GM04504 (cell line): ENCODE measurements at places on chromosomes 6 and 20.

GRCh38 chr20:37327748-37328147 lies 18.2 kb upstream of the SRC start:
- DNase-seq, result peak; percentile 92

DNA sequence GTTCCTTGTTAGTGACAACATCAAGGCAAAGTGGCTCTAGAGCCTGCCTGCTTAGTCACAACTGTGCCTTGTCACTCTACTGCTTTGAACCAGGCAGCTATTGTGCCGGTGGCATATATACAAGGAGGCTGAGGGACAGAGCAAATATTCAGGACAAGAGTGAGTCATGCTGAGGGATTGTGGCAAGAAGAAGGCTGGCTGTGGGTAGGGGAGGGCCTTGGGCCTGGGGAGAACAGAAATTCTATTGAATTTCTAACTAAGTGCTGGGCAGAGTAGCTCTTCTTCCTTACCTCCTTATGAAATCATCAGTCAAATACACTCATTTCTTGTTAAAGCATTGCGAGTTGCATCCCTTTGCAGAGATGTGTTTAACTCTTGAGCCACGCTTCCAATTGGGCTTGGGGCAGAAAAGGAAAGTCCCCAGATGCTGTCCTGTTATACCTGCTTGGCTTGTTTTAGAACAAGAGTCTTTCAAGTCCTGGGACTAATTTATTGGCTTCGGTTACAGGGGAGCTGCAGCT lies 59.7 kb downstream of the PFDN4 start:
- no peak for DNase-seq

- no peak for DNase-seq
Measured at GRCh38 chr6:72703093-72703492, 81.2 kb downstream of the KCNQ5 start.

GRCh38 chr6:116015561-116015960 lies 45.1 kb downstream of the FRK start:
- no peak for DNase-seq

DNA sequence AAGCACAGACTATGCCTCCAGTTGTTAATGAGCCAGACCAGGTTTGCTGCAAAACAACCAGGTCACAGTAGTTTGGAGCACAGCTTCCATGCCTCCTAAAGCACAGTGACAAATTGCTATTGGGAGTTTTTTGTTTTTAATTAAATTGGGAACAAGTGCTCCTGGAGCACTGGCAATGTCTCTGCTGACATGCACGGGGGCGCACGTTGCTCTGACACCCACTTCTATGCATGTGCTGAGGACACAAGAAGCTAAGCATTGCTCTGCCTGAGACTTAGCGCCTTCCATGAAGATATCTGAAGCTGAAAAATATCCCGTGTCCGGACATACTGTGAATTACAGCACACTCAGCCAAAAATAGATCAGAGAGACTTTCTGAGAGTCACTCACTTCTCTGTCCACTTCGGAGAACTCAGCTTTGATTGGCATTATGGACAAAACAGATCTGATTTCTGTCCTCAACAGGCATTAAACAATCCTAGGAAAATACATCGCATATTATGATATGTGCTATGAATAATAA lies 18.6 kb upstream of the GGTLC1 start:
- no peak for DNase-seq

DNA sequence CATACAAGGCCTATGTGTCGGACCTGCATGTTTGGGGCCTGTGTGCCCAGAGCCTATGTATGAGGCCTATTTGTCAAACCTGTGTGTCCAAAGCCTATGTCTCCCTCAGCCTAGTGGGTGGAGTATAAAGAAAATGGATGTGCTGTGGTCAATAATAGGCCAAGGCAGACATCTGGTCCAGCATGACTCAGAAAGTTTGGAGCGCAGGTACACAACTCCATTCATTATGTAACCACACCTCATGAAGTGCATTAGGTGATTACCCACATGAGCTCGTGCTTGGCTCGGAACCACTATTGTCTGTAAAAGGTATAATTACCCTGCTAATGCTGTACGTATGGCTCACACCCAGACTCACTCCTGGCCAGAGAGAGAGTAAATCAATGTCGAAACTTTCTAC lies 302.4 kb upstream of the POU3F2 start:
- no peak for DNase-seq

DNA sequence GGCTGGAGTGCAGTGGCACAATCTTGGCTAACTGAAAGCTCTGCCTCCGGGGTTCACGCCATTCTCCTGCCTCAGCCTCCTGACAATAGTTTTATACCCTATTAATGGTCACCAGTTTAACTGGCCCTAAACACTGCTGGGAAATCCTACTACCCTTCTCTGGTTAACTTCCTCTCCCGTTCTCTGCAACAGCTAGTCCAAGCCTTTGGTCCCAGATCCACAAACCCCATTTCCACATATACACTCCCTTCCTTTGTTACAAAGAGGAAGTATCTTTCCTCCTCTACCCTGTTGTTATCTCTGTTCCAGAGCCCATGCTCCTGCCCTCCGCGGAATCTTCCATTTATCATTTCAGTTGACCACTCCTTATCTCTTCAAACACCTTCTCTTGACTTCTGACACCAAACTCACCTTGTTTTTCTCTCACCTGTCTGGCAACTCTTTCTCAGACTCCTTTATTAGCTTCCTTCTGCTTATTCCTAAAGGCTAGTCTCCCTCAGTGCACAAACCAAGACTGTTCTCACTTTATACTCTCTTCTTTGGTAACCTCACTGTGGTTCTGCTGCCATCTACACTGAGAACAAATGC lies 25.0 kb upstream of the TBC1D22B start:
- no peak for DNase-seq

- no peak for DNase-seq
Measured at GRCh38 chr6:45398075-45398813, 20.5 kb upstream of the SUPT3H start.

DNA sequence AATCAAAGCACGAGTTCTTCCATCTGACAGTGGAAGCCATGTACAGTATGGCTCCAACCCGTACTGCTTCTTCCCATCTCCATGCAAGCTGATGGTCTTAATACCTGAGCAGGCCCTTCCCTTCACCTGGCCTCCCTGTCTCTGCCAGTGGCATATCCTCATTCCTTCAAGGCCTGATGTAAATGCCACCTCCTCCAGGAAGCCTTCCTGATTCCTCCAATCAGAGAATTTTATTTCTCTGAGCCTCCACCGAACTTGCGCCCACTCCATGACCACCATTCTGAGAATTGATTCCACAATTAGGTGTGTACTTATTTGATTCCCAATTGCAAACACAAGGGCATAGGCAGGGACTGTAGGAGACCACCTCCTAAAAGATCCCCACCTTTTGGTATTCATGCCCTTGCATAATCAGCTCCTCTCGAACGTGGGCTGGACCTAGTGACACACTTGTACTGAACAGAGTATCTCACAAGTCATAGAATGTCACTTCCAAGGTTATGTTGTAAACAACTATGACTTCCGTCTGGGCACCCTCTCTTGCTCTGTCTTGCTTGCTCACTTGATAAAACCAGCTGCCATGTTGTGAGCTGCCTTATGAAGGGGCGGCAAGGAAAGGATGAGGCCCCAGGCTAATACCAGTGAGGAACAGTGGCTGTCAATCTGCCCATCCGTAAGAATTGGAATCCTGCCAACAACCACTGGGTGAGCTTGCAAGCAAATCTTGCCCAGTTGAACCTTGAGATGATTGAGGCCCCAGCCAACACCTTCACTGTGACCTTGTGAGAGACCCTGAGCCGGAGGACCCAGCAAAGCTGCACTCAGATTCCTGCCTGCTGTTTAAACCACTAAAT lies 38.8 kb downstream of the CPNE5 start:
- no peak for DNase-seq

DNA sequence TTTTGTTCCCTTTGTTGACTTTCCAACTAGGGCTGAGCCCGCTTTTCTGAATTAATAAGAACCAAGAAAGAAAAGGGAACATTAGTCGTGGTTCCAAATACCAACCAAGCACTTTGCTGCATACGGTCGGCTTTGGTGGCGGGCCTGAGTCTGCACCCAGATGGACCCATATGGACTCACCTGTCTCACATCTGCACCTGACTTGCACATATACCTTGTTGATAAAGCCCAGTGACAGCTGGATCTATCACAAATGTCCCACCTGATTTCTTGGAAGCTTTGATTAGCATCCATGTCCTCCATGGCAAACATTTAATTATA lies 39.0 kb downstream of the TPD52L1 start:
- no peak for DNase-seq

GRCh38 chr20:20022498-20022897 lies 5.3 kb downstream of the NAA20 start:
- DNase-seq, result no peak

DNA sequence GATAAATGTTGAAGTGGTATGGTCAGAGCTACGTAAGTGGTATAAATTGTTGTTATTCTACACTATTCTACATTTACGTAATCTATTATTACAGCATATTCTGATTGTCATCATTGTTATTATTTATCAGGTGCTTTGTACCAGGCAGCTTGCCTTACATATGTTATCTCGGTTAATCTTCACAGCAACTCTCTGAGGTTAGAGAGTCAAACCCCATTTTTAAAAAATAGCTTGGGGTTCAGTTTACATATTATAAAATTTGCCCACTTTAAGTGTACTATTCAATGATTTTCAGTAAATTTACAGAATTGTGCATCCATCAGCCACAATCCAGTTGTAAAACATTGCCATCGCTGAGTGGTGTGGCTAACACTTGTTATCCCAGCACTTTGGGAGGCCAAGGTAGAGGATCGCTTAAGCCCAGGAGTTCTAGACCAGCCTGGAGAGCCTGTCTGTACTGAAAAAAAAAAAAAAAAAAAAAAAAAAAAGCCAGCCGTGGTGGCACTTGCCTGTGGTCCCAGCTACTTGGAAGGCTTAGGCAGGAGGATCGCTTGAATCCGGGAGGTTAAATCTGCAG lies 35.5 kb downstream of the PPP1R16B start:
- DNase-seq, result no peak
